ENCODE measurements at places on chromosomes 3 and 15. TPM values are rescaled to one million over a fixed set of nuclear protein-coding genes. Genes with fewer than 3 reads are reported as not detected.

The GRAMD1C gene
- total RNA-seq = 1.6 TPM

The MNS1 gene
- 3.1 TPM for total RNA-seq

The MFGE8 gene
- 68.9 TPM for total RNA-seq

The FEM1B gene
- total RNA-seq = 20.2 TPM

The ATR gene
- total RNA-seq = 19.3 TPM

Measured in epithelial cell of proximal tubule (primary cell).